Esophagus squamous epithelium (tissue), 5 donors: ENCODE measurements at places on chromosomes 6 and 20.

DNA sequence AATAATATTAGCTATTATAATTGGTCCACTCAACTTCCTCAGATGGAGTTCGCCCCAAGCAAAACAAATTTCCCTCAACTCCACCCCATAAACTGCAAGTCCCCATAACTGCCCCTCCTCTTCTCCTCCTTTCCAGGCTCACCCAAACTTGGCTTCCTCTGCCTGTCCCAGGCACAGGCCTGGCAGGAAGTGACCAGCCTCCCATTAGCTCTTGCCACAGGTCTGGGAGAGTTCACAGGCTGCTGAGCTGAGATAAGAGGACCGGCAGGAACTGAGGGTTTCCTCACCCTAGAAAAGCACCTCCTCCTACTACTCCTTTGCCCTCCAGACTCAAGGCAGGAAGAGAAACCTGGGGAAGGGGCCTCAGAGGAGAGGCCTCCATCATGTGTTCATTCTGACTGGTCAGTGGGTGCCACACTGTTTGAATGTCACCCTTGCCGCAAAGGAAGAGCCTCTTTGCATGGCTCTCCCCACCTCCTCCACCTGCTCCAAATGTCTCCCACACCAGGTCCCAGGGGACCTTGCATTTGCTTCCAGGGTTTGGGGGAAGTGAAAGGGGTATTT is 24.5 kb upstream of the SMIM29 start:
- no peak for DNase-seq

DNA sequence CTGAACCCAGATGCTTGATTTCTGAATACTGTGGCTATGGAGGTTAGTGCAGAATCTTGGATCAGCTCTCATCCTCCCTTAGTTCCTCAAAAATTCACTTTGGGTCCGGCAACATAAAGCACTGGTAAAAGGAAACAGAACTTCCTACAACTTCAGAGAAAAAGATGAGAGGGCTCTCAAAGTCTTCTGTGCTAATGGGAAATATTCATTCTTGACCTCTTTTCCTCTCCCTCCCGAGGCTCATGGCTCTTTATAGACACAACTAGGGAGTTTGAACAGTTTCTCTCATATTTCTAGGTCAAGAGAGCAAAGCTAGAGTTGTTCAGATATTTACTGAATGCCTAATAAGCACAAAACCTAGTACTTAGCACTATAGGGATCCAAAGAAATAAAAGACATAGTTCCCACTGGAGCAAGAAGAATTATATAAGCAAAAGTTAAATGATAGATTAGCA is 124.1 kb upstream of the TCF21 start:
- DNase-seq, result no peak

DNA sequence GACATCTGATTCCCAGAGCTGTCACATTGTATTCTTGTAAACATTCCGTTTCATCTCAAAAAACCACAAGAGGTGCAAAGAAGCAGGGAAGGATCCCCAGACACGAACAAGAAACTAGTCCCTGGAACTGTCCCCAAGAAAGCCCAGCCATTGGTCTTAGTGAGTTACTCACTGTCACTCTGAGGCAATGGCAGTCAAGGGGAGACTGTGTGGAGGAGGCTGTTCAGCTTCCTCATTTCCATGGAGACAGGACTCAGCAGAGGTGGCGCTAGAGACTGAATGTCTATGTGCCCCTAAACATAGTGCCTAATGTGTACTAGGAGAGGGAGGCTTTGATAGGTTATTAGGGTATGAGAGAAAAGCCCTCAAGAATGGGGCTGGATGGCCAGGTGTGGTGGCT is 11.1 kb downstream of the ULBP1 start:
- DNase-seq, result no peak

DNA sequence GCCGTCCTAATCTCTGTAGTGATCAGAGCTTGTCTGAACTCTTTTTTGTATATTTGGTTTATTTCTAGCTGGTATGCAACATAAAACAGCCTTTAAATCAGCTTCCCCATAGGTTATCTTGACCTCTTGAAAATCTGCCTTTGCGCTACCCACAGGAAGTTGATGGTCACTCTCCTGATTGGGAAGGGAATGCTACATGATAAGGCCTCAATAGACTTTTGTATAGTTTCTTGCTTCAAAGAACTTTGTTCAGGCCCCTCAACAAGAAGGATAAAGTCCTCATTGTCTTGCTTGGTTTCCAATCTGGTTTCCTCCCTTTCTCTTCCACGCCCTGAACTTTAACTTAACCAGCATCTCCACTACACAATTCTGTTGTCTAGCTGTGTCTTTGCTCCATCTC is 95.4 kb upstream of the TENT5A start:
- DNase-seq, result no peak

DNA sequence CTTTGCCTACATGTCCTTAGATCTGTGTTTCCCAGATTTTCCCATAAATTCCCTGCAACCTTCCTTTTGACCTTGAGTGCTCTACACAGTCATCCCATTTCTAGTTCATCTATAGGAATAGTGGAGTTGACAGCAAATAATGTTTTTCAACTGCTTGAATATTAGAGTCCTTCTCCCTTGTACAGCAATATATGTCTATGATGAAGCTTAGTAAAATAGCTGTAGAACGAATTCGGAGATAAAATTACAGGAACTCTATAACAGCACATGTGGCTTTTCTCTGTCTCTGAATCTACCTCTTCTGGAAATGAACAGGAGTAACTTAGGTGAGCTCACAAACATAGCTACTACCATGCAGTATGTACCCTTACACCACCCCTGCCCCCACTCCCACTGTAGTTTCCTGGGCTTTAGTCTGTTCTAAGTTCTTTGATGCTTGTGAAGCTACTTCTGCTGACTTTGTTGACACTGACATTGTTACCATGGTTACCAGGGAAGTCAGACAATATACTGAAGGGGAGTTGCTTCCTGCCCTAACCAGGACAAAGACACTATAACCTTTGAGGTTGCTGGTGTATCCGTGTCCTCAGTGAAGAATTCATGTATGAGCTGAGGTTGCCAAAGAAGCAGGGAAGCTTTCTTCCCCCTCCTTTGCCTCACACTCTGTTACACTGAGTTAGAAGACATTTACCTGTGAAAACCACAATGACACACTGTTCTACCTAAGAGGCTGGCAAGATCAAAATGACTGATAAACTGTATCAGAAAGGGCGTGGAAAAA is 35.8 kb upstream of the SHLD1 start:
- no peak for DNase-seq

- no peak for DNase-seq
Measured at GRCh38 chr6:39274471-39274870, 39.7 kb downstream of the KCNK17 start.

DNA sequence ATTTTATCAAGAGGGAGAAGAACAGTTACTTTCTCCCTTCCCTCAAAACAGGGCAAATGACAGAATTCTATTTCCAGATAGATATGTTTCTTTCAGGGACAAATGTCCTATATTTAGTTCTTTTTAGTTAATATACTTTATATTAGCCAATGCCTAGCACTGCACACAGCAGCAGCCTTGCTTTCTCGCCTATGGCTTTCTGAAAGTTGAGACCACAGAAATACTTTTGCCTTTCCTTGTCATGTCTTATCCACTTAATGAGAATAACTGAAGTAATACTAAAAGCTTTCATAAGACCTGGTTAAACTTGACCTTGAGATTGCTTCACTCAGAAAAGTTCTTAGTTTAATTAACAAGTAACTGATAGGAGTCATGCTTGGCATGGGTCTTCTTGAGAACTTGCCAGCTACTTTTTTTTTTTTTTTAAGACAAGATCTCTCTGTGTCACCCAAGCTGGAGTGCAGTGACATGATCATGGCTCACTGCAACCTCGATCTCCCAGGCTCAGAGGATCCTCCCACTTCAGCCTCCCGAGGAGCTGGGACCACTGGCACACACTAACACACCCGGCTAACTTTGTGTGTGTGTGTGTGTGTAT is 159.3 kb downstream of the CDKAL1 start:
- no peak for DNase-seq

DNA sequence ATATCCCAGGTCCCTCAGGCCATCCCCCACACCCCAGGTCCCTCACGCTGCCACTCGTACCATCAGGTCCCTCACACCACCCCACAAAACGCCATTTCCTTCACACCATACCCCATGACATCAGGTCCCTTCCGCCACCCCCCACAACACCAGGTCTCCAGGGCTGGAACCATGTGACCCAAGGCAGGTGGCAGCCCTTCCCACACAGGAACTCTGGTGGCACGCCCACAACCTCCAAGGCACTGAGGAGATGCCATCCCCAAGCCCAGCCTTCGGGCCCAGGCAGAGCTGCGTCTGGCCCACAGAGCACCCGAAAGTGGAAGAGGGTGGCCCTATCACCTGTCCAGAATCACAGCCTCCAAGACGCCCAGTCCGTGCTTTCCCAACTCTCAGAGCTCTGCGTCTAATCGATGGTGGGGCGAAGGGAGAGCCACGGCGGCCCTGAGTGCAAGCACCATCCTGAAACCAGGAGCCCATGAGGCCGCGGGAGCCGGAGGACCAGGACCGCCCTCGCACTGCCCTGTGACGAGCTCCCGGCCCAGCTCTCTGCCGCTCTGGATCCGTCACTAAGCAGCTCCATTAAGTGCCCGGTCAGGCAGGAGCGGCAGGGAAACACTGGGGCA is 12.7 kb downstream of the TAF4 start:
- DNase-seq, result no peak

DNA sequence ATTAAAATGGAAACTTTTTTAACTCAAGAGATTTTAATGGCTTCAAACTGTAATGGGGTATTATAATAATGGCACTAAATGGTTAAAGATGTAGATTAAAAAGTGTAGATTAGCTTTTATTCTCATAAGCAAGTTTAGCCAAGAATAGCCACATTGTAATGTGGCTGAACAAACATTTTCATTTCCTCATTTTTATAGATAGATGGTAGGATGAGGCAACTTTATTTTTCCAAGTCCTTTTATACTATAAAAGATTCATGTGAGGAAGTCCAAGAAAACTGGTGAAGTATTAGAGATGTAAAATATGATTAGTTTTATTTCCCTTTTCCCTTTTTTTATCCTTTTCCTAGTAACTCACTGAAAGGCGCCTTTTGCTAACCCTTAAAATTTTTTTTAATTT is 88.8 kb downstream of the ATRN start:
- no peak for DNase-seq

- no peak for DNase-seq
Measured at GRCh38 chr6:4613381-4613780, 162.8 kb upstream of the CDYL start.

DNA sequence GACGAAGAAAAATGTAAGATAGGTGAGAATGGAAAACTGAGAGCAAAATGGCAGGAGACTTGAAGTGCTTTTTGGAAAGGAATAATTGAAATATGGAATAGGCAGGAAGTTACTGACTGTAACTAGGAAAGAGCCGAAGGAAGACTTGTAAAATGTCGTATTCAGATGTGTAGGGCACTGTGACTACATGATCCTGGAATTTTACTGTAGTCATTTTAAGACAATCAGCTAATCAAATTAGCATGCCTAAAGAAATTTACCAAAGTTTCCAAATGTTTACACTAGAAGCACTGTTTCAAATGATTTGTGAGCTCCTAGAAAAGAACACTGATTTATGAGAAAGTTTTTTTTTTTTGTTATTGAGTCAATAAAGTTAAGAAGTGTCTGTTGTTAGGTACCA is 21.2 kb upstream of the ADIG start:
- DNase-seq, result no peak

GRCh38 chr20:44904377-44904776 is 5.5 kb upstream of the PABPC1L start:
- no peak for DNase-seq

- DNase-seq, result no peak
Measured at GRCh38 chr6:44472250-44472945, 84.9 kb downstream of the CDC5L start.

DNA sequence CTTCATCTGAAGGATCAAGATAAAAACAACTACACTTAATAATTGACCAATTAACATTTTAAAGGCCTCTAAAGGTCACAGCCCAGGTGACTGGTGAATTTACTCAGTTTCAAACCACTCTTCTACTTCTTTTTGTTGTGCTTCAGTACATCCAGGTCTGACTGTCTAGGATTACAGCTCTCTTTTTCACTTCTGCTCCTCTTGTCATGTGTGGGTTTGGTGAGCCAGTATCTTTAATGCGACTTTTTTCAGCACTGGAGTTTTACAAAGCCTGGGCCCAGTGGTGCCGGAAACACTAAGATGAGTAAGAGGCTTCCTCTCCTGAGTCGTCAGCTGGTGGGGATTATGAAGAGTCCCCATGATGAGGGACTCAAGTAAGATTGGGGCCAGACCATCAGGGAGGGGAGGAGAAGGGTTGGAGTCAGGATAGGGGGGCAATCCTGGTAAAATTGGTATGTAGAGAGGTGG is 27.0 kb downstream of the HECA start:
- no peak for DNase-seq

- no peak for DNase-seq
Measured at GRCh38 chr20:17418737-17419136, 112.4 kb downstream of the BFSP1 start.

- DNase-seq, result no peak
Measured at GRCh38 chr6:152378169-152378568, 259.0 kb downstream of the SYNE1 start.

GRCh38 chr6:153673225-153673624 is 365.8 kb upstream of the OPRM1 start:
- DNase-seq, result no peak

GRCh38 chr6:56574292-56574691 is 68.4 kb downstream of the DST start:
- DNase-seq, result no peak

DNA sequence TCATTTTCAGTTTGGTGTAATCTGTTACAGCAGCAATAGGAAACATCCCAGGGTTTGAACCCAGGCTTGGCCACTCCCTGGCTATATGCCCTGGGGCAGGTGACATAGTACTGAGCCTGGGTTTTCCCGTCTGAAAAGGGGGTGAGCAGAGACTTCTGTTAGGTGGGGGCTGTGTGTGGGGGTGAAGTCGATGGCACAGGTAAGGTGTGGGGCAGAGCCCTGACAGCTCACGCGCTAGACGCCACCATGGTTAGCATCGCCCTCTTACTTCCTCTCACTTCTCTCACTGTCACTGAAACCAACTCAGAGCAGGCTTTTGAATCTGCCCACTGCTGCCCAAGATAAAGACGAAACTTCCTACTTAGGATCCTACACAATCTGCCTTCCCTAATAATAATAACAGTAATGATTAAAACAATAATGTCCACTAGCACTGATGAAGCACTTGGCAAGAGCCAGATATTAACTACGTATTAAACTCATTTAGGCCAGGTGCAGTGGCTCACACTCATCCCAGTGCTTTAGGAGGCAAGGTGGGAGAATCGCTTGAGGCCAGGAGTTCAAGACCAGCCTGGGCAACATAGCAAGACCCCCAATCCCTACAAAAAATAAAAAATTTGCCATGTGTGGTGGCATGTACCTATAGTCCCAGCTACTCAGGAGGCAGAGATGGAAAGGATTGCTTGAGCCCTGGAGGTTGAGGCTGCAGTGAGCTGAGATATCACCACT is 117.9 kb upstream of the PTPN1 start:
- DNase-seq, result no peak

DNA sequence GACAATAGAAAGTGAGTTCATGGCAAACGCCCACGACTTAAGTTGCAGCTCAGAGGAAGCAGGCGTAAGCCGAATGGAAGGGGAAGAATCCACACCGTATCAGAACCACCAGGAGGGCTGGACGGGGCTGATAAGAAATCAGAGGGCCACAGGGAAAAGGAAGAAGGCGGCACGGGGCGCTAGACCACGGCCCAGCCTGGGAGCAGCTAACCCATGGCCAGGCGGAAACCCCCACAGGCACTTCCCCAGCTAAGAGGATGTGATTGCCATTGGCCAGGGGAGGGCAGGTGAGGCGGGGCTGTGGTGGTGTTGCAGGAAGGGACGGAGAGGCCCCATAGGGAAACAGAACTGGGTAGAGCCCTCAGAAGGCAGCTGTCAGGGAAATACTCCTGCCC is 174.0 kb upstream of the AFDN start:
- no peak for DNase-seq
